A549 treated with dexamethasone at 1 μM for 4 hours (cell line): ENCODE measurements at places on chromosomes 13 and 19. TPM values are rescaled to one million over a fixed set of nuclear protein-coding genes. Genes with fewer than 3 reads are reported as not detected.

Gene GJB2
- 0.50 to 0.84 TPM (median 0.69 TPM) in 5 replicates for total RNA-seq

Gene EPS8L1
- 2.9 to 5.9 TPM (median 5.1 TPM) in 5 replicates for total RNA-seq

Gene TYROBP
- not detected in 5 replicates for total RNA-seq

Gene LENG8
- 44.6 to 146 TPM (median 120 TPM) in 5 replicates for total RNA-seq

Gene NCAN
- 0.04 to 0.15 TPM (median 0.06 TPM) in 5 replicates for total RNA-seq

Gene C1QTNF9B
- not detected in 5 replicates for total RNA-seq

Gene PSG1
- total RNA-seq: 0.08 to 0.45 TPM (median 0.23 TPM) in 5 replicates

Gene COL4A2
- 138 to 189 TPM (median 160 TPM) in 5 replicates for total RNA-seq

Gene GDF15
- 9.5 to 22.1 TPM (median 15.2 TPM) in 5 replicates for total RNA-seq

Gene CCDC70
- not detected in 5 replicates for total RNA-seq

Gene SLC27A5
- 20.1 to 31.2 TPM (median 26.7 TPM) in 5 replicates for total RNA-seq

Gene HRC
- not detected in 5 replicates for total RNA-seq

Gene ZNF274
- total RNA-seq: 12.1 to 13.7 TPM (median 13.0 TPM) in 5 replicates

Gene NRTN
- 0.46 to 1.8 TPM (median 1.3 TPM) in 5 replicates for total RNA-seq

Gene KIR2DL4
- not detected in 5 replicates for total RNA-seq

Gene BRSK1
- total RNA-seq: 2.1 to 4.9 TPM (median 3.1 TPM) in 5 replicates

Gene SLC1A6
- total RNA-seq: not detected in 5 replicates

Gene TEX26
- not detected in 5 replicates for total RNA-seq

Gene CGB8
- total RNA-seq: 1.5 to 3.0 TPM (median 2.7 TPM) in 5 replicates

Gene ZNF180
- 7.5 to 8.7 TPM (median 8.3 TPM) in 5 replicates for total RNA-seq

Gene FLT3
- total RNA-seq: not detected in 5 replicates

Gene SUGP1
- 22.6 to 26.0 TPM (median 23.8 TPM) in 5 replicates for total RNA-seq

Gene ZNF730
- total RNA-seq: not detected in 5 replicates

Gene PRX
- 1.2 to 1.3 TPM (median 1.3 TPM) in 5 replicates for total RNA-seq

Gene CEACAM7
- total RNA-seq: 0.04 to 0.12 TPM (median 0.09 TPM) in 4 of 5 replicates, not detected in the other

Gene ZNF845
- total RNA-seq: 3.4 to 4.8 TPM (median 4.5 TPM) in 5 replicates

Gene MTUS2
- total RNA-seq: 0.01 TPM in 2 of 5 replicates, not detected in the others

Gene NANOS3
- 1.3 to 3.4 TPM (median 2.5 TPM) in 5 replicates for total RNA-seq

Gene MEDAG
- 0.11 to 0.32 TPM (median 0.19 TPM) in 5 replicates for total RNA-seq

Gene CLIP3
- 0.67 to 0.99 TPM (median 0.74 TPM) in 5 replicates for total RNA-seq

Gene ZNF229
- 2.2 to 3.4 TPM (median 3.0 TPM) in 5 replicates for total RNA-seq

Gene RXFP2
- total RNA-seq: not detected in 5 replicates

Gene MIA
- total RNA-seq: 0.30 to 0.33 TPM in 2 of 5 replicates, not detected in the others

Gene CYP4F11
- total RNA-seq: 4.4 to 6.4 TPM (median 5.2 TPM) in 5 replicates

Gene CD22
- 0.88 to 1.3 TPM (median 1.1 TPM) in 5 replicates for total RNA-seq

Gene SULT2B1
- total RNA-seq: 11.9 to 18.4 TPM (median 17.2 TPM) in 5 replicates

Gene IGFL3
- 0.15 to 0.44 TPM (median 0.29 TPM) in 3 of 5 replicates, not detected in the others for total RNA-seq

Gene LACC1
- 3.2 to 4.2 TPM (median 3.9 TPM) in 5 replicates for total RNA-seq

Gene CLEC17A
- total RNA-seq: not detected in 5 replicates

Gene MBD3L3
- total RNA-seq: not detected in 5 replicates

Gene ZNF577
- total RNA-seq: 0.06 to 0.13 TPM (median 0.09 TPM) in 4 of 5 replicates, not detected in the other
